Stimulated activated CD8-positive, alpha-beta memory T cell treated with anti-CD3 and anti-CD28 coated beads, Interleukin-15, amount 100 ng/mL, for 4 hours (primary cell): ENCODE measurements at places on chromosomes 2 and 18.

DNA sequence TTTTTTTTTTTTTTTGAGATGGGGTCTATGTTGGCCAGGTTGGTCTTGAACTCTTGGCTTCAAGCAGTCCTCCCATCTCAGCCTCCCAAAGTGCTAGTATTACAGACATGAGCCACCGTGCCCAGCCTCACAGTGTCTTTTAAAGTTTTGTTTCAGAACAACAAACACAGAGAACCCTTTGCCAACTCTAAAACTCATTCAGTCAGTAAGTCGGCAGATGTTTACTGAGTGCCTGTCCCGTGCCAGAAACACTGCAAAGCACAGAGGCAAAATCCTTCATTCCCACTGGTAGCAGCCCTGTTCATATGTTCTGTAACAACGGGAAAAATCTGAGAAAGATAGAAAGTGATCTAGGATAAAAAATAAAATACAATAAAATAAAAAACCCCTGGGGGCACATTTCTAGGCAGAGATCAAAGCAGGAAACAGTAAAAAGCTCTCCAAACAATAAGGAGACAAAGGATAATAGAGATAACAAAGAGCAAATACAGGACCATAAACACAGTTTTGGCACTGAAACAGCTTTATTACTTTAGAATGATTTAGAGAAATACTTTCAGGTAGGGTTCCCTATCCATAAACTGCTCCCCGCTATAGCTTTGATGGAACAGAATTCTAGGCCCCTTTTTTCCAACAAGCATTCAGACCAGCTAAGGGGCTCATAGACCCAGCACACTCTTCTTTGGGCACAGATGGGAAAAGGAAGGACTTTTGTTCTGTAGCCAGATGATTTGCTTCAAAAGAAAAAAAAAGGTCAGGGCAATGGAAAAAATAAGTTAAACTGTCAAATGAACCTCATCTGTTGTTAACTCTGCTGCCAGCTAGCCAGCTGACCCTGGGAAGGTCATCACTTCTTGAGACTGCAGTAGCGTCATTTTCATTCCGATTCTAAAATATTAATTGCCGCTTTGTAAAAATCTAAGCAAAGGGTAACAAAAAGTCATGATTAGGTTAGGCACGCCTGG lies 212.3 kb downstream of the CDH20 start:
- DNase-seq: no peak

- DNase-seq: no peak
These were observed 44.7 kb downstream of the CMPK2 start for GRCh38 chr2:6820903-6821584.

DNA sequence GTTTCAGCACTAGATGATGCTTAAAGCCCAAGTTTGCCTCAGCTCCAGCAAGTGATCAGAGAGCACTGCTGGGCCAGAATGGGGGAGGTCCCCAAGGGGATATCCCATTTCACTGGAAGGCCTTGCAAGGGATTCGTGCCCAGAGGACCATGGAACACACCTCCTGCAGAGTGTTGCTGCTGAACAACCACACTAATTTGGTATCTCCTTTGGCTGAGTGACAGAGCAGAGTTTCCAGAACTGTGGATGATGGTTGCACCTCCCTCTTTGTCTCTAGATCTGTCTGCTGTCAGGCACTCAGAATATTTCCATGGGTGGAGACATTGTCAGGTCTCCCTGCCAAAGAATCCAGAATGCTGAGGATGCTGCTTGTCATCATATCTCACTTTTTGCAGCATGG lies 484.8 kb upstream of the NETO1 start:
- DNase-seq: no peak

- no peak for DNase-seq
These were observed 66.5 kb downstream of the DTNB start for GRCh38 chr2:25606892-25607291.

- DNase-seq: no peak
These were observed 92.7 kb upstream of the KLF7 start for GRCh38 chr2:207258263-207258991.

- DNase-seq: no peak
These were observed 45.5 kb downstream of the TWSG1 start for GRCh38 chr18:9380101-9380500.

- DNase-seq: no peak
These were observed 464.3 kb downstream of the NBAS start for GRCh38 chr2:15096873-15097272.

DNA sequence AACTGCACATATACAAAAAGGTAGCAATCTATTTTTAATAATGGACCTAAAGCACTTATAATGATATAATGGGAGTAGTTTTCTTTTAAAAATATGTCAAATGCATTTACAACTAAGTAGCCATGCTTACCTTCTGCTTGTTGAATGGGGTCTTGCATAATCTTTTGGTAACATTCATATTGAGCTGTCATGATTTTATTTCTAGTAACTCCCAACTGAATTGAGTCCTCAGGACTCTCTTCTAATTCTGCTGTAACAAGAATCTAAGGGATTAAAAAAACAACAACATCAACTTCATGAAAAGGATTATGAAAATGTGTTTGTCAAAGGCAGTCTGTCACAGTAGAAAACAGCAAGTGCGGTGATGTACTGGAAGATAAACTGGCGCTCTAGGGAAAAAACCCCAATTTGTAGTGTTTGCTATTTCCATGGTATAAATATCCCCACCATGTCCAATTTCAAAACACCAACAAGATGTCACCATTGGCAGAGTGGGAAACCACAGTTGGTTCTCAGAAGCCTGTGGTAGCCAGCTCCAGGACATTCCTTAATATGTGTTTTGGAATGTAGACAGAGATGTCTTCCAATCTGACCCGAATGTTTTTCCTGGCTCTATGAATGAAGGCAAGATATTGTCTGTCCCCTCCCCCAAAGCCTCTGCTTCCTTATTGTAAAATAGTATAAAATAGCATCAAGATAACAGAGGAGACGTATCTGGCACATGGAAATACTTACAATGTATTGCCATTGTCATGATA lies 64.8 kb downstream of the CALCRL start:
- no peak for DNase-seq

DNA sequence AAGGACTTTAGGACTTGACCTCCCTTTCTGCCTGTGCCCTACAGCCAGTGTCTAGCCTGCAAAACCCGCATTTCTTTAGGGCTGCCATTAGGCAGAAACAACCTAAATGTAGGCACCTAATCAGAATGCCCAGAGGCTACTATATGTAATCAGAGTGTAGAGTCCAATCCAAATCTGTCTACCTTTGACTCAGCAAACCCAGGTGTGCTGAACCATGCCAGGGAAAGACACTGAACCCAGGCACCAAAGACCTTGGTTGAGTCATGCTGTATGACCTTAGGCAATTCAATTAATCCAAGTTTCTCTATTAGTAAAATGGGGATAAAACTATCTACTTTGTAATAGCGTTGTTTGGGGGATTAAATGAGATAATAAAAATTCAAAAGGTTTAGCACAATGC lies 20.7 kb downstream of the CAPN14 start:
- DNase-seq: no peak
